ENCODE measurements at places on chromosomes 5 and 9. TPM values are rescaled to one million over a fixed set of nuclear protein-coding genes. Genes with fewer than 3 reads are reported as not detected.

SLF1 gene
- total RNA-seq = 18.1 TPM

PRKACG gene
- total RNA-seq = not detected

DNA sequence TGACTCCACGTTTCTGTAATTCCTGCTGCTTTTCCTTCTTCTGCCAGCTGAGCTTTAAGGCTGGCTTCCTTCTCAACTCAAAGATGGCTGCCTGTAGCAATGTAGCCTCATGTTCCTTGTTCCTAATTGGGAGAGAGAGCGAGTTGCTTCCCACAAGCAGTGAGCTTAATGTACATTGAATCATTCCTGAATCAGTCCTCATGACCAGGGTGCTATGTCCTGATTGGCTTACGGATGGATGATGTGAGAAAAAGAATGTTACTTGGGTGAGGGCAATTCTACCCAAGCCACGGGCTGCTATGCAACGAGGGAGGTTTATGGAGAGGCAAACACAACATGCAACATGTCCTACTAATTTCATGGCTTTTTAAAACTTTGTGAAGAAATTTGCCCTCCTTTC lies 356.2 kb downstream of the RASEF start:
- no peaks in the 10 kb centered on the region for H3K27me3 ChIP-seq
- no peak overlapping the region for H3K4me3 ChIP-seq
- H3K4me1 ChIP-seq = no peaks in the 10 kb centered on the region
- no peaks in the 10 kb centered on the region for H3K36me3 ChIP-seq
- H3K27ac ChIP-seq = no peak overlapping the region
- no peak for DNase-seq

- H3K4me3 ChIP-seq = no peak overlapping the region
- no peak for DNase-seq
- no peak overlapping the region for H3K27ac ChIP-seq
- H3K4me1 ChIP-seq = peaks cover 6% of the 10 kb centered on the region
- no peaks in the 10 kb centered on the region for H3K36me3 ChIP-seq
Measured at GRCh38 chr5:144141585-144141984, 28.9 kb downstream of the YIPF5 start.

- peaks cover 21% of the 10 kb centered on the region for H3K36me3 ChIP-seq
- H3K4me1 ChIP-seq = no peaks in the 10 kb centered on the region
- H3K27ac ChIP-seq = no peak overlapping the region
- H3K27me3 ChIP-seq = no peaks in the 10 kb centered on the region
- H3K4me3 ChIP-seq = no peak overlapping the region
- no peak for DNase-seq
Measured at GRCh38 chr9:37454238-37454637, 11.0 kb downstream of the ZBTB5 start.

DNA sequence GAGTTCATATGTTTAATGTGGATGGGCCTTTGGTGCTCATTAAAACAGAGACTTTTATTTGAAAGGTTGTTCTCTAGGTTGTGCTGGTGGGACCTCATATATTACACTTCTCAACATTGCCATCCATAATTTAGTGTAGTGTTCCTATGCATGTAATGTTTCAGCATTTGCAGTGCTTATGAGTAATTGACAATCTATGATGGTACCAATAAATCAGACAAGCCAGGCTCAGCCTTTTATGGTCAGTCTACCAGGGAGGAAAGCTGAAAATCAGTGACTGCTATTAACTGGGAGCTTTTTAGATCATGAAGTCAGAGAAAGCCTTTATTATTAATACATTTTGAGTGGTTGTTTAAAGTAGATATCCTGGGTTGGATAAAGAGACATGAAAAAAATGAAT lies 120.1 kb upstream of the SLC28A3 start:
- H3K27ac ChIP-seq = no peak overlapping the region
- H3K4me1 ChIP-seq = no peaks in the 10 kb centered on the region
- no peaks in the 10 kb centered on the region for H3K36me3 ChIP-seq
- no peaks in the 10 kb centered on the region for H3K27me3 ChIP-seq
- DNase-seq = no peak

STPG3 gene
- total RNA-seq = not detected

- peaks cover 20% of the 10 kb centered on the region for H3K27me3 ChIP-seq
- no peak overlapping the region for H3K4me3 ChIP-seq
- H3K36me3 ChIP-seq = no peaks in the 10 kb centered on the region
Measured at GRCh38 chr5:1378096-1378495, 33.2 kb upstream of the CLPTM1L start.

AK1 gene
- total RNA-seq = 24.8 TPM
